ENCODE measurements at places on chromosomes 12 and 14.

GRCh38 chr14:30230719-30231118 lies 303.1 kb upstream of the PRKD1 start:
- DNase-seq = no peak

GRCh38 chr12:54762390-54762789 lies 91.9 kb upstream of the MUCL1 start:
- DNase-seq = no peak

- DNase-seq = no peak
These were observed 20.9 kb downstream of the DLGAP5 start for GRCh38 chr14:55170526-55170925.

DNA sequence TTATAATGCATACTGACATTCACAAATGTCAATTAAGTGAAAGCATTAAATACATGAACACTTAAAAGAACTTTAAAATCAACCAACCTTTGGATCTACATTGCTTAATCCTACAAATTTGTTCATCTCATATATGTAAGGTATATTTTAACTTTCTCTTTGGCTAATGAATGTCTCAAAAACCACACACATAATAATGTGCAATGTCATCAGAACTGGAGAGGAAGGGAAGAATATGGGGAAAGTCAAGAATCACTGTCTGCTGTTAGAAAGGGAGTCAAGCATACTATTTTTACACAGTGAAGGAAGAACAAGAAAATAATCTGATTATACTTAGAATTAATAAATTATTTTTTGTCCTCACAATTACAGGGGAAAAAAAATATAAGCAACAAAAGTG lies 4.9 kb downstream of the GMFB start:
- no peak for DNase-seq

- DNase-seq = no peak
These were observed 48.2 kb downstream of the SLC38A4 start for GRCh38 chr12:46777587-46777986.

- DNase-seq = no peak
These were observed 73.8 kb downstream of the SUSD6 start for GRCh38 chr14:69685218-69685616.

- DNase-seq = no peak
These were observed 277.4 kb upstream of the RGS6 start for GRCh38 chr14:71654810-71655209.

DNA sequence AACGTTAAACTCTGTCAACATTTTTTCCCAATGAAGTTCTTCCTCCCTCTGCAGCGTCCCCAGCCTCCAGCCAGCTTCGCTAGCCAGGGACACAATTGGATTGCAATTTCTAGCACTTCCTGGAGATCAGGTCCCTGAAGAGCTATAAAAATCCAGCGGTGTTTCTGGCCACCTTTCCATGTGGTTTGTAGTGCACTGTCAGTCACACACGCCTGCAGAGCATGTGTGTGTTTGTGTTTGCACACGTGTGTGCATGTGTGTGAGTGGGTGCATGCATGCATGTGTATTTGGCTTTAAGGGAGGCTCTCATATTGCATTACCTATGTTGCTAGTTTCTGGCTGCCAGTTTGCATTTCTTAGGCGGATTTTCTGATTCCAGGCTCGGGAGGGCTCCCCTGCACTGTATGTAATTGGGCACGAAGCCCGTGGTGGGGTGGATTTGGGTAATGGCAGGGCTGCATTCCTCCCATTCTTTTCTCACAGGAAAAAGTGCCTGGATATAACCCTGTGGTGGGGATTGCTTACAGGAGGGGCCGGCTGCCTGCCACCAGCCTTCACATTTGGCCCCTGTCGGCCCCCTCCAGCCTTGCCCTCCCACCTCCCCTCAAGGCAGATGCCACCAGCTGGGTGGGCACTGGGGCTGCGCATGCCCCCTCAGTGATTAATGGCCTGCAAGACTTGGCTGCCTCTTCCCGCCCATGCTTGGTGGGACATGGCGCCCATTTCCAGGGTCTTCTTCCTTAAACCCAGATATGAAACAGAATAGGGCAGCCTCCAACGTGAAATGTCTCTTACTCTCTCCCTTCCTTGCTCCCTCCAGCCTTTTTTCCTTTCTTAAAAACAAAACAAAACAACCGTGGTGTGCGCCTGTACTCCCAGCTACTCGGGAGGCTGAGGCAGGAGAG lies 74.0 kb downstream of the TSPAN9 start:
- DNase-seq = no peak
